Activated B cell treated with CpG ODN at 0.5 μM for 24 hours (primary cell): ENCODE measurements at places on chromosomes 6 and 20.

DNA sequence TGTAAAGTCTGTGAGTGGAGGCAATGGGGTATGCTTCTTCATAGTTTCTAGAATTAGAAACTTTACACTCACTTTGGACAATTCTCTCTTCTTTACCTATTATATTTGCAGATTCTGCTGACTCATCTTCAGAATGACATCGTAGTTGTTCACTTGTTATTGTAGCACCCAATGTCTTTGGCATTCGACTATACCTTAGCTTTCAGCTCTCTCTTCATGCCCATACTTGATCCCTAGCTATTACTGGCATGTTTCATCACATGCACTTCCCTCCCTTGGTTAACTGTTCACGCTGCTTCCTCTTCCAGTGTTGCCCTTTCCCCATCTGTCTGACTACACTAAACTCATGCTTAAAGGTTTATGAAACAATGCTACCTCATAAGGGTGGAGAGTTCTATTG lies 298.1 kb upstream of the TCF21 start:
- no peaks in the 10 kb centered on the region for H3K27me3 ChIP-seq
- DNase-seq = no peak
- H3K4me1 ChIP-seq = no peaks in the 10 kb centered on the region
- no peak overlapping the region for H3K27ac ChIP-seq

DNA sequence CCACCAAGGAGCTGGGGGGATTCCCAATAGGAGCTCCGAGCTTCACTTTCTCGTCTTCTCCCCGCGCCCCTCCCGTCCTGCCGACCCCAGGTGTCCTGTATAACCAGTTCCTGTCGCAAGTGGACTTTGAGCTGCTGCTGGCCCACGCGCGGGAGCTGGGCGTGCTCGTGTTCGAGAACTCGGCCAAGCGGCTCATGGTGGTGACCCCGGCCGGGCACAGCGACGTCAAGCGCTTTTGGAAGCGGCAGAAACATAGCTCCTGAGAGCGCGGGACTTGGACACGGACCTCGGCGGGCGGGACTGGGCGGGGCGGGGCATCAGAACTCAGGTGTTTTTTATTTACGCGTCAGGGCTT lies 340 bp upstream of the VARS2 start:
- peaks cover 29% of the 10 kb centered on the region for H3K4me1 ChIP-seq
- H3K27me3 ChIP-seq = no peaks in the 10 kb centered on the region
- peak overlapping the region; percentile 75 for H3K27ac ChIP-seq
- DNase-seq = no peak

- H3K27ac ChIP-seq = no peak overlapping the region
- H3K4me3 ChIP-seq = no peak overlapping the region
- H3K36me3 ChIP-seq = peaks cover 25% of the 10 kb centered on the region
- H3K4me1 ChIP-seq = peaks cover 36% of the 10 kb centered on the region
- DNase-seq = no peak
Measured at GRCh38 chr6:5274231-5274630, 12.9 kb downstream of the FARS2 start.

DNA sequence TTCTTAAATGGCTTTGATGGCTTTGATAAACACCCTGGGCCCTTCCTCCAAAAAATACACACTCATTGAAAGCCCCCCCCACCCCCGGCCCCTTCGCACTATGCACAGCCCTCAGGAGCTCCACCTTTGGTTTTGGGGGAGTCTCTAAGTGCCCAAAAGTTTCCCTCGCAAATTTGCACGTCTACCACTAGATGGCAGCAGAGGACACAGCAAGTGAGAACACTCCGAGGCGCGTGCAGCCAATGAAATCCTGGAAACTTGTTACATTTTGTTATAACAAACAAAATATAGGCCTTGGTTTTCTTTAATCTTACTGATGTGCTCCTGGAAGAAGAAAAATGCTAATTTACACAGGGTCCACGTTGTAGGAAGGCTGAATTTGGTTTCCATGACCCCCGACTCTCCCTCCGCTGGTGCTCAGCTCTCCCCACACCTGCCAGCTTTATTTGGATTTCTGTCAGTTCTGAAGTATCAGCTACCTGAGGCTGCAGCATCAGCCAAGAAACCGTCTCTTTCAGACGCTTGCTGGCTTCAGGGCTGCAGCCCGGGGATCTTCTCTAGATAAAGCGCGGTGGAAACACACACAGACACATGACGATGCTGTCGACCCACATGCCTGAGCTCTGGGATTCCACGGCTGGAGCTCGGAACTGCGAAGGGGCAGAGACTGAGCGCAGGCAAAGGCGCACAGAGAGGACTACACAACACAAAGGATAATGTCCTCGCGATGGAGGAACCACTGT lies 148.3 kb upstream of the RPS6KA2 start:
- no peaks in the 10 kb centered on the region for H3K36me3 ChIP-seq
- H3K27me3 ChIP-seq = peaks cover 13% of the 10 kb centered on the region
- no peak for DNase-seq
- no peak overlapping the region for H3K4me3 ChIP-seq

- no peak for DNase-seq
- H3K27ac ChIP-seq = no peak overlapping the region
- H3K27me3 ChIP-seq = no peaks in the 10 kb centered on the region
- no peaks in the 10 kb centered on the region for H3K4me1 ChIP-seq
- no peak overlapping the region for H3K4me3 ChIP-seq
- H3K36me3 ChIP-seq = peaks cover 47% of the 10 kb centered on the region
Measured at GRCh38 chr6:34829137-34829536, 37.3 kb downstream of the BLTP3A start.

DNA sequence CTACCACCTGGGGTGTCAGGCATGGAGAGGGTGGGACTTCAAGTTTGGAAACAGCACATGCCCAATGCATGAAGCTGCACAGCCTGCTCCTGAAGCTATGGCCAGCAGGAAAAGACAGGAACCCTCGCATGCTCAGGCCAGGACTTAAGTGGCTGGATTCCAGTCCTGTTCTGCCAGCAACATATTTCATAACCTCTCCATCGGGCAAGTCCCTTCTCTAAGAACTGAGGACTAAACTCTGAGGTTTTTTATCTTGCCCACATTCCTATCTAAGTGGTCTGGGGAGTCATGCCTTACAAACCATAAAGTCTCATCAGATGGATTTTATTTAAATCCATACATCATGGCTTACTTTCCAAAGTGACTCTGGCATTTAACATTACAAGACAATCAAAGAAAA lies 27.5 kb upstream of the AGPAT4 start:
- H3K4me1 ChIP-seq = no peaks in the 10 kb centered on the region
- H3K4me3 ChIP-seq = no peak overlapping the region
- DNase-seq = no peak
- no peak overlapping the region for H3K27ac ChIP-seq
- no peaks in the 10 kb centered on the region for H3K36me3 ChIP-seq

GRCh38 chr6:151357758-151358436 lies 33.5 kb downstream of the ZBTB2 start:
- no peak overlapping the region for H3K27ac ChIP-seq
- DNase-seq = no peak
- H3K4me1 ChIP-seq = no peaks in the 10 kb centered on the region

- no peaks in the 10 kb centered on the region for H3K27me3 ChIP-seq
- DNase-seq = no peak
- H3K4me3 ChIP-seq = peak overlapping the region; percentile 44
- peaks cover 11% of the 10 kb centered on the region for H3K36me3 ChIP-seq
- H3K27ac ChIP-seq = peak overlapping the region; percentile 73
- peaks cover 76% of the 10 kb centered on the region for H3K4me1 ChIP-seq
Measured at GRCh38 chr6:106516616-106517015, 112.7 kb downstream of the RTN4IP1 start.

GRCh38 chr6:130620338-130620781 lies 206.8 kb upstream of the SMLR1 start:
- no peak overlapping the region for H3K27ac ChIP-seq
- H3K27me3 ChIP-seq = no peaks in the 10 kb centered on the region
- H3K36me3 ChIP-seq = no peaks in the 10 kb centered on the region
- no peaks in the 10 kb centered on the region for H3K4me1 ChIP-seq
- no peak overlapping the region for H3K4me3 ChIP-seq
- DNase-seq = no peak

DNA sequence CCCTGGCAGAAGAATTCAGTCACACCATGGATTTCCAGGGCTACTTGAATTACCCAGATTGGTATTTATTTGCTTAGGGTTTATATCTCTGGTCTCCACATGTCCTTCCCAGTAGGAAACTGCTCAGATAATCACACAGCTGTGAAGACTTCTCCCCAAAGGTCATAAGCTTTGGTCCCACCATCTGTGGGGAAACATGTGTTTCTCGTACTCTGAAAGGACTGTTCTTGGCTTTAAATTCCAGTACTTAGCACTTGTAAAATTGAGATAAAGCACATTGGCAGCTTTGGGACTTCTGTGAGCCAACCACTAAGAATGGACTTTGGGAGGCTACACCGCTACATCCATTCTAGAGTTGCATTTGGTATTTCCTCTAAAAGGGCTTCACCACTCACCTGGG lies 205.3 kb upstream of the FOXA2 start:
- no peak for DNase-seq
- no peaks in the 10 kb centered on the region for H3K4me1 ChIP-seq
- H3K4me3 ChIP-seq = no peak overlapping the region
- no peak overlapping the region for H3K27ac ChIP-seq
- H3K27me3 ChIP-seq = peaks cover 5% of the 10 kb centered on the region
- H3K36me3 ChIP-seq = no peaks in the 10 kb centered on the region

GRCh38 chr6:17998442-17998841 lies 11.0 kb upstream of the KIF13A start:
- no peak for DNase-seq
- peaks cover 21% of the 10 kb centered on the region for H3K27me3 ChIP-seq
- H3K4me3 ChIP-seq = no peak overlapping the region
- no peak overlapping the region for H3K27ac ChIP-seq
- H3K36me3 ChIP-seq = no peaks in the 10 kb centered on the region

DNA sequence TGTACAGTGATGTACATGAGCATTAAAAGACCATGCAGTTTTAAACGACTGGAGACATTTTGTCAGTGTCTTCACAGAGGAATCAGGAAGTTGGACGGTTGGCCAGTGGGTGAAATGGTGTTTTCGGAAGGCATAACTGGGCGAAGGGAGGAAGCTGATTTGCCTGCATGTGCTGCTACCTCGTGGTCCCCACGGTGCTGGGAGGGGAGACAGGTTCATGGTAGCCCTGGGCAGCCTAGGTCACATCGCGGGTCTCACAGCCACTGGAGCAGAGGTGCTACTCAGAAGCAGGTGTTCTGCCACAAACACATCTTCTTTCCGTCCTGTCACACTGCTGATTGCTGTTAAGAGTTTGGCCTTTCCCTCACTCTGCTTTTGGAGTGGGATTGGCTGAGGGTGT lies 35.2 kb downstream of the HIVEP1 start:
- H3K4me1 ChIP-seq = peaks cover 75% of the 10 kb centered on the region
- H3K27ac ChIP-seq = peak overlapping the region; percentile 97
- no peaks in the 10 kb centered on the region for H3K27me3 ChIP-seq

DNA sequence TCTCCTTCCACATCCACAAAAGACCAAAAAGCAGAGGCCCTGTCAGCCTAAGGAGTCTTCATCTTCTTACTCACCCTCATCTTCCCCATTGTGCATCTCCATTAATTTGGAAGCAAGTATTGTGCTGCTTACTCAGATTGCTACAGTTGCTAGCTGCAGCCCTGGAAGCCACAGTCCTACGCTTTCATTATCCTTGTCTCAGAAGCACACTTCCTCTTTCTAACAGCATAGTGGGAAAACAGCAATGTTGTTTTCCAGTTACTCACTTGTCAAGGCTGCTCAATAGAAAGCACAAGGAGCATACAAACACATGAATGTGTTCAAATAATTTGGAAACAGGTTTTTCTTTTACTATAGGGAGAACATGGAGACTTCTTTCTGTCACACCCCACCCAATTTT lies 76.6 kb upstream of the RBM24 start:
- H3K4me1 ChIP-seq = no peaks in the 10 kb centered on the region
- DNase-seq = no peak
- H3K4me3 ChIP-seq = no peak overlapping the region
- no peaks in the 10 kb centered on the region for H3K27me3 ChIP-seq

- DNase-seq = no peak
- peaks cover 60% of the 10 kb centered on the region for H3K36me3 ChIP-seq
- H3K27me3 ChIP-seq = no peaks in the 10 kb centered on the region
- H3K4me3 ChIP-seq = peak overlapping the region; percentile 97
- H3K4me1 ChIP-seq = peaks cover 34% of the 10 kb centered on the region
Measured at GRCh38 chr6:134172020-134172705, 119.7 kb upstream of the SLC2A12 start.

DNA sequence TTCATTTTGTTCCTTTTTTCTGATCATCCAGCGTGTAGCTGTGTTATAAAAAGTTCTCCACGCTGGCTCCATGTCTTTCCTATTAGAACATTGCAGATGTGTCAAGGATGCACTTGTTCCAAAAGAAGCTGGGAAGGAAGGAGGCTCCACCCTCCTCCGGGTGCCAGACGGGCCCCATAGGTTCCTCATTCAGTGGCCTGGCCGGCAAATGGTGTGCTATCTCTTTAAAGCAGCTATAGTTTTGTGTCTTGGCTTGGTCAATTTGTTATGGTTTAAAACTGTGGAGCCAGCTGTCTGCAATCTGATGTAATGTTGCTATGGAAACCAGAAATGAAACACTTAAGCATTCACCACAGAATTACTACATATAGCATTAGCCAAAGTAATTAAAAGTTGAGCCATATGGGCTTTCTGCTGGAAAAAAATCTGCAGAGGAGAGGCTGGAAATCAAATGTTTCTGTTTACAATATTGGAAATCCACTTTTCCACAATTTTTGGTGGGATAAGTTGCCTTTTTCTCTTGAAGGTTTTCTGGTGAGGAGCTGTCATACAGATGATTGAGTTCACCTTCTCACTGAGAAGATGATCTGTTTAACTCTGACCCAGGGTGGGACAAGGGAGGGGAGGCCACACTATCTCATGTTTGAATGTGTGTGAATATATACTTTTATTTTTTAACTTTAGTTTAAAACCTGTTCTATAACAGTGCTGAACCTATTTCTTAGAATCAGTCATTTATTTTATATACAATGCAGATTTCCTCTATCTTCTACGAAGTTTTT lies 167.4 kb downstream of the SASH1 start:
- DNase-seq = no peak
- H3K4me1 ChIP-seq = peaks cover 10% of the 10 kb centered on the region

GRCh38 chr20:63628246-63628975 lies 1.5 kb upstream of the GMEB2 start:
- H3K27me3 ChIP-seq = no peaks in the 10 kb centered on the region
- H3K36me3 ChIP-seq = peaks cover 13% of the 10 kb centered on the region
- H3K4me1 ChIP-seq = peaks cover 50% of the 10 kb centered on the region
- H3K4me3 ChIP-seq = peak overlapping the region; percentile 91
- peak overlapping the region; percentile 93 for H3K27ac ChIP-seq
- DNase-seq = peak; percentile 27

GRCh38 chr6:52964318-52964717 lies 30.8 kb downstream of the GSTA4 start:
- no peak for DNase-seq
- H3K36me3 ChIP-seq = no peaks in the 10 kb centered on the region
- H3K27ac ChIP-seq = no peak overlapping the region
- peaks cover 3% of the 10 kb centered on the region for H3K4me1 ChIP-seq
- H3K27me3 ChIP-seq = no peaks in the 10 kb centered on the region

GRCh38 chr6:7469696-7470095 lies 71.8 kb upstream of the DSP start:
- no peak for DNase-seq
- no peak overlapping the region for H3K4me3 ChIP-seq
- peaks cover 9% of the 10 kb centered on the region for H3K27me3 ChIP-seq
- H3K27ac ChIP-seq = no peak overlapping the region
- H3K36me3 ChIP-seq = no peaks in the 10 kb centered on the region

GRCh38 chr6:156280065-156280464 lies 497.1 kb upstream of the ARID1B start:
- H3K4me1 ChIP-seq = peaks cover 57% of the 10 kb centered on the region
- peaks cover 4% of the 10 kb centered on the region for H3K36me3 ChIP-seq
- H3K4me3 ChIP-seq = peak overlapping the region; percentile 61
- H3K27me3 ChIP-seq = no peaks in the 10 kb centered on the region
- peak overlapping the region; percentile 83 for H3K27ac ChIP-seq

- H3K4me3 ChIP-seq = no peak overlapping the region
- no peak for DNase-seq
- H3K4me1 ChIP-seq = peaks cover 4% of the 10 kb centered on the region
- no peaks in the 10 kb centered on the region for H3K27me3 ChIP-seq
- H3K36me3 ChIP-seq = peaks cover 5% of the 10 kb centered on the region
Measured at GRCh38 chr20:35299780-35300179, 7.6 kb upstream of the FAM83C start.
